Stimulated activated CD4-positive, alpha-beta T cell treated with anti-CD3 and anti-CD28 coated beads, Interleukin-4, amount 100 ng/mL, for 1 hour (primary cell): ENCODE measurements at places on chromosomes 3 and 15.
A peak's percentile ranks its signal among the peaks of the same experiment; 100 is the strongest.

DNA sequence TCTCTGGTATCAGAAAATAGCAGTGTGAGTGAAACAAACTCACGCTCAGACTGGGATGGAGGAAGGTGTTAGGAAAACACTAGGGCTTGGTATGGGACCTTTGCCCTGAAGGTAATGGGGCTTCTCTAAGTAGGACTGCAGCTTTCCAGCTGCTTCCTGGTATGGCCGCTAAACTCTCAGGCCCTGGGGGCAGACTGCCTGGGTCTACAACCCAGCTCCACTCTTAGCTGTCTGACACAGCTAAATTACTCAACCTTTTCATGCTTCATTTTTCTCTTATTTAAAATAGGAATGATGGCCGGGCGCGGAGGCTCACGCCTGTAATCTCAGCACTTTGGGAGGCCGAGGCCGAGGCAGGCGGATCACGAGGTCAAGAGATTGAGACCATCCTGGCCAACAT is 5.2 kb upstream of the YEATS2 start:
- DNase-seq = no peak

GRCh38 chr15:68957696-68958095 is 27.4 kb downstream of the SPESP1 start:
- no peak for DNase-seq

GRCh38 chr3:13016083-13016720 is 57.0 kb downstream of the IQSEC1 start:
- peak; percentile 53 for DNase-seq

DNA sequence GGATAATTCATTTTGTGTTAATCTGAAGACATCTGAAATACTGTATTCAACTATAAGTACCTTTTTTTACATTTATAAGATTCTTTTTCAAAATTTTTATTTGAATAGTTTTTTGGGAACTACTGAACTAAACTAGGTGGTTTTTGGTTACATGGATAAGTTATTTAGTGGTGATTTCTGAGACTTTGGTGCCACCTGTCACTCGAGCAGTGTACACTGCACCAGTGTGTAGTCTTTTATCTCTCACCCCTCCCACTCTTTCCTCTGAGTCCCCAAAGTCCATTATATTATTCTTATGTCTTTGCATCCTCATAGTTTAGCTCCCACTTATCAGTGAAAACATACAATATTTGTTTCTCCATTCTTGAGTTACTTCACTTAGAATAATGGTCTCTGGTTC is 57.6 kb downstream of the CD86 start:
- no peak for DNase-seq

- DNase-seq = no peak
These were observed 96.7 kb downstream of the FOXP1 start for GRCh38 chr3:71486831-71487230.
